ENCODE measurements at places on chromosomes 7 and 10.

DNA sequence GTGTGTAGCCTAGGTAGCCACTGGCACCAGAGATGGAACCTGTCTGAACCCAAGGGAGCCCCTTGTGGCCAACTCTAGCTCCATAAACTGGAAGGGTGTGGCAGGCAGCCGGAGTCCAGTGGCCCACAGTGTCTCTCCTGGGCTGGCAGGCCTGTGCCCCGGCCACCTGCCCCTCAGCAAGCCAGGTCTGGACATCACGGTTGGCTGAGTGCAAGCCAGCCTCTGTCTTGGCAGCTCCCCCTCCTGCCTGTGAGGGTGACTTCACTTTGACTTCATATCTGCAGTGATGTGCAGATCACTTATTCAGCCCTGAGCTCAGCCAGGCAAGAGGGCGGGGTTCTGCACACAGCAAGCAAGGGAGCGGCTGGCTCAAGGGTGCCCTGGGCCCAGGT is 1.3 kb upstream of the RET start:
- DNase-seq = no peak

DNA sequence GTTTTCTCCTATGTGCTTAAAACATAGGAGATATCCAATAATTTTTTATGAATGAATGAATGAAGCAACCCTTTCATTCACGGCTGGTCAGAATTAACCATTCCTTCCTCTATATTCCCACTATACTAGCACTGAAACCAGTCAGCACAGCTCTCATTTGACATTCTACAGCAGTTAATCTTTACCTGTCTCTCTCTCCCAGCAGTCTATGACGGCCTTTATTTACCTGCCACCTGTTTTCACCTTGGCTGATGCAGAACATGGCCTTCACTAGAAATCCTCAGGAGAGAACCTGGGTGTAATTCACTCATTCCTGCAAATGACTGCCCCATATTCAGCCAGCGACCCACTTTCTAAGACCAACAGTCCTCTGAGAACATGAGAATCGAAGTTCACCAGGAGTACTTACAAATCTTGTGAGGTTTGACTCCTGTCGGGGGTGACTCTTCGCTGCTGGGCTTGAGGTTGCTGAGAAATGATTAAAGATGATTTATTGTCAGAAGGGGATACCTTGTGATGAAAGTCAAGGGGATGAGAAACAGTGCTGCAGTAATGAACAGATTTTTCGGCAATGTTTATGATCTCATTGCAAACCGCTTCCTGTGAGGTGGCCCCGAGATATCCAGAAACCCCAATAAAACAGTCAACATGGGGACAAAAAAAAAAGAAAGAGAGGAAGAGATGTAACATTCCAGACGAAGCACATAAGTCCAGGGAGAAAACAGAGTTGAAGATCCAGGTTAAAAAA is 30.9 kb upstream of the PDLIM1 start:
- no peak for DNase-seq

- DNase-seq = no peak
These were observed 23.4 kb upstream of the SGCE start for GRCh38 chr7:94679358-94679757.

DNA sequence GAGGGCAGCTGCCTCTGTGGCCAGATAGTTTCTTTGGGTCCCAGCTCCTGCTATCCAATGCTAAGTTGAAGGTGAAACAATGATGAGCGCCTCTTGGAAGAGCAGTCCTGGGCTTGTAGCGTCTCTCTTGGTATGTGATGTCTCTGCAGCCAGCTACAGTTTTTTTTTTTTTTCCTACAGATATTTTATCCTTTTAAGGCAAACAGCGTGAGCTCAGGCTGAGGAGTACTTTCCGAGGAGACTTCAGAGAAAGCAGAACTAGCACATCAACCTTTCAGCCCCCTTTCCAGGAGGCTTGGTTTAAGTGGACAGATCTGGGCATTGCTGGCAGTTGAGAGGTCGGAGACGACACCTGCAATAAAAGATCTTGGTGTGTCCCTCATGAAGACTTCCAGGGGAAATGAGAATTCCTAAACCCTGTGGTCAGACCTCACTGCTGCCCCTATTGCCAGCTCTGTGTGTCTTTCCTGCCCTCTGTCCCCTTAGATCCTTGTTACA is 9.1 kb downstream of the PRKG1 start:
- no peak for DNase-seq

DNA sequence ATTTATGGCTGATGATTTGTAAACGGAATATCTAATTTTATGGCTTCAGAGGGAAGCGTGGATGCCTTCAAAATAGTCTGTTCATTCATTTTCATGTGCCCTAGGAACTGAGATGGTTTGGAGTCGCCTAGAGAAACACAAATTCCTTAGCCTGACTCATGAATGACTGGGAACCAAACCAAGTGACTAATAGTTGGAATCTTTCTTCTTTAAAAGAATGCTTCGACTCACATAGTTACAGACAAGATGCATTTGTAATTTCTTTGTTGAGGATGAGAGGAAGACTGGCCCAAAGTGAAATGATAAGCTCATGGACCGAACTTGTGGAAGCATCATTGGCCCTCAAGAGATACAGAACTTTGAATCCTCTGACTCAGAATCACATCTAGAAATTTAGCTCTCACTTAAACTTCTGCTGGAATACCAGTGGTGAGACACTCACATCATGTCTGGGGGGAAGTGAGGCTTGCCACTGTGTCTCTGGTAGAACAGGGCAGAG is 1107.2 kb downstream of the NRG3 start:
- DNase-seq = peak; percentile 51

GRCh38 chr7:98281757-98282606 is 496 bp downstream of the BRI3 start:
- DNase-seq = no peak

GRCh38 chr10:6917125-6917524 is 337.0 kb upstream of the PRKCQ start:
- no peak for DNase-seq

DNA sequence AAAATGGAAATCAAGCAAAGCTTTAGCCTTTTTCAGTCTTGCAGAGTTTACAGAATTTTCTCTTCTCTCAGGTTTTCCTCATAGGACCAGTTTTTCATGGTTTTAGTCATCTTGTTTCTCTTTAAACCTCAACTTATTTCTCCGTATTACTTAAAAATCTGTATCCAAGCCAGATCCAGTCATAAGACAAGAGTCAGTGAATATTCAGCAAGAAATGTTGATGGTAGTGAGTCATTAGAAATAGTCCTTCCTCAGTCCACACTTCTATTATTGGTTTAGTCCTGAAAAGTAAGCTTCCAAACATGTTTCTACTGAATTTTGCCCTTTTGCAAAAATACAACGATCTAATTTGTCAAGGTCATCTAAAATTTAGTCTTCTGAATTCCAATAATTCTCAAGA is 107.0 kb downstream of the VIM start:
- no peak for DNase-seq

- DNase-seq = no peak
These were observed 57.5 kb downstream of the FHIP2A start for GRCh38 chr10:114879093-114879492.

DNA sequence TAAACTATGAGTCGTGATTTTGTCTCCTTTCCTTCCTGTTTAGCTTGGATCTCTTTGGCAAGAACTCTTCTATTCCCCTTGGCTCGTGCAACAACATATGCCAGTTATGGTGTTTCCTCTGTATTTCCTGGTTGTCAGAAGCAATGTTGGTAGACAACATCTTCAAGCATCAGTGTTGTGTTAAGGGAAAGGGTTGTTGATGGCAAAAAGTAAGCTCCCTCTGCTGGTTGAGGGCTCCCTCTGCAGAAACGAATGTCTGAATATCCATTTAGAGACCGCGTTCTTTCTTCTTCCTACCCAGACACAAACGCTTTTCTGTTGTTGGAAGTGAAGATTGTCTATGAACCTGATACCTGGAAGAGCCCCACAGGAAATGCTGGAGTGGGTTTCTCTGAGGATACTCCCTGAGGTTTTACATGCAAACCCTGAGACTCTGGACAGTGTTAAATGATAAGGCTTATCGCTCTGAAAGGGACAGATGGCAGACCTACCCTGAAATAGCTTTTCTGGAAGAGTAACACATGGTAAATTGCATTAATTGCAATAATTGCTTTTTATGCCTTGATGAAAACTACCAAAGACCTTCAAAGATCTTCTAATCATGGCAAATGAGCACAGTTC is 23.5 kb upstream of the C1QL3 start:
- DNase-seq = peak; percentile 14

- no peak for DNase-seq
These were observed at the start of gene SHH for GRCh38 chr7:155811895-155812761. Gene SHH, minus strand, starts transcription at chr7:155812463. Its CDS starts 341 bp downstream, at chr7:155812122.

- DNase-seq = no peak
These were observed 93.4 kb downstream of the PTPRN2 start for GRCh38 chr7:158494162-158494586.

- DNase-seq = no peak
These were observed 21.0 kb downstream of the SVIL start for GRCh38 chr10:29613791-29614190.

- no peak for DNase-seq
These were observed 84.9 kb upstream of the TCERG1L start for GRCh38 chr10:131396121-131397050.

DNA sequence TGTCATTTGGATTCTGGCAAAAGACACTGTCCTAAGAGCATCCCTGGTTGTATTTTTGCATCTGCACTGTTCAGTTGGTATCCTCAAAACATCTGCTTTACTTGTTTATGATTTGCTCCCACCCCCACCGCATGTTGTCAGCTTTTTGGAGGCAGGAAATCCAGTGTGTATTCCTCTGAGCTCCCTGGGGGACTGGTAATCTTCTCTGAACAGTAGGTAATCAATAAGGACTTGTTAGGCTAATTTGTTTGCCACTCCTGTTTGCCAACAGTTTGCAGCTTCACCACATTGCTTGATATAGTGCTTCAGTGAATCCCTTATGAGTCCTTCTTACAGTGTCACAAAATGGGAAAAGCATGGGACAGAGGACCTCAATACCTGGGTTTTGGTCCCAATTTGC is 49.1 kb downstream of the FEZF1 start:
- DNase-seq = no peak

GRCh38 chr7:49894543-49894942 is 121.1 kb downstream of the VWC2 start:
- DNase-seq = no peak

DNA sequence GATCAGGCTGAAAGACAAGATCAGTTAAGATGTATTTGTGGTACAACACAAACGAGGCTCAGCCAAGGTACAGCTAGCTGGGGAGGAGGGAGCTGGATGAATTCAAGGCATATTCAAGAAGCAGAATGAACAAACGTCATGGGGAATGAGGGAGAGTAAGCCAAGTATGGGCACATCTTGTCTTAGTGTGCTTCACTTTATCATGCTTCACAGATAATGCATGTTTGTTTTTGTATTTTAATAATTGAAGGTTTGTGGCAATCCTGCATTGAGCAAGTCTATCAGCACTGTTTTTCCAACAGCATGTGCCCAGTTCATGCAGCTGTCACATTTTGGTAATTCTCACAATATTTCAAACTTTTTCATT is 135.4 kb downstream of the HIBADH start:
- DNase-seq = no peak

DNA sequence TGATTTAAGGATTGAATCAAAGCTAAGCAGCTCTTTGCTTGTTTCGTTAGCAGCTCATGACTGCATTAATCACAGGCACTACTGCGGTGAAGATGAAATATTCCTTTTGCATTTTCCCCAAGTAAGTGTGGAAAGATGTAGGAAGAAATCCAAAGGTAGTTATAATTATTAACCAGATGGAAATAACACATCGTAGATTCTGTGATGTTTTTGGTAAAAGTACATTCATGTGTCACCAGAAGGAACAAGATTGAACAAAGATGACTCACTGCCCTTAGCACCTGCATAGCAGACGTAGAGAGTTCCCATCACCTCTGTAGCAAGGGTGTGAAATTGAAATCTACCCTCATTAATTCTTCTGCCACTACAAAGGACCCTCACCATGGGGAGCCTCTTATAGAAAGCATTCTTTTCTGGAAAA is 37.1 kb downstream of the SMURF1 start:
- no peak for DNase-seq

- no peak for DNase-seq
These were observed 42.7 kb downstream of the PRR15 start for GRCh38 chr7:29606287-29606721.

- DNase-seq = no peak
These were observed 340.1 kb downstream of the PHF14 start for GRCh38 chr7:11313801-11314200.

- DNase-seq = no peak
These were observed 11.5 kb upstream of the SGMS1 start for GRCh38 chr10:50635286-50635685.

DNA sequence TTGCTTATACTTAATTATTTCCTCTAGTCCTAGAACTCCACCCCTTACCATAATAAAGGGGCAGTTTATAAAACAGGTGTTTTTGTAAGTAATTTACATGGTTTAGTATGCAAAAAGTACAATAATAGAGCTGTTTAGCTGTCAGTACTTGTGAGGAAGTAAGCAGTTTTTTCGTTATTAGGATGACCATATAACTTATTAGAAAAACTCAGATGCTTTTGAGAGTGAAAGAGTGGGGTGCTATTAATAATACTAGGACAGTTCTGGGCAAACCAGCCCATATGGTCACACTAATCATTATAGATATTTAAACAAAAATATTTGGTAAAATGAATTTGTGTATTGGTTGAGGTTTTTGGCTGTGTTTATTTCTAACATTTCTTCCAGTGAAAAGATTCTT is 201.9 kb upstream of the KAT6B start:
- DNase-seq = no peak

DNA sequence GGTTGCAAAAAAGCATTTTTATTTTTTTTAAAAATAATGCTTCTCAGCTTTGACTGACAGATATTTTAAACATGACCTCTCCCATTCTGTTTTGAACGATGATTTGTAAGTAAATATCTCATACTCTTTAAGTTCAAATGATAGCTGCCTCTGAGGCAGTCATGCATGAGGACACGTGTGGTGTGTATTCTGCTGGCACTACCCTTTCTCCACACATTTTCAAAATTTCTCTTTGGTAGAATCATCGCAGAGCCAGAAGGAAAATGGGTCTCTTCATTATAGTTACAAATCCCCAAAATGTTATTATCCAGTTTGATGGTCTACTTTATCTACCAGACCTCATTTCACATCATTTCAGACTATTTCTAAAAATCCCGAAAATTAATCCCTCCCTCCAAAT is 55.1 kb downstream of the FZD1 start:
- DNase-seq = no peak

DNA sequence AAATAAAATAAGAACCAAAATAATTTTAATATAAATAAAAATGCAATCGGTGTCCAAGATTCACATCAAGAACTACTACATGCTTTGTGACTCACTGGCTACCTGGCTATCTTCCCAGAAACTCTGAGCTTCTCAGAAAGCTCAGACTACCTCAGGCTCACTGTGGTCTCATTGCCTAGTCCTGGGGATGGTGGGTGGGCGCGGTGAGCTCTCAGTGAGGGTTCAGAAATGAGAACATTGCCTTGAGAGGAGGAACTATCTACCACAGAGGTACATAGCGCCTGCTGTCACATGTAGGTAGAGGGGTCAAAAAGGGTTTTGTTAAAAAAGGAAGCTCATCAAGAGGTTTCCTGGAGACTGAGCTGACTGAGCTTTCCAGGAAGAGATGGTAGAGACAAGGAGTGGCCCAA is 108.0 kb downstream of the WDFY4 start:
- DNase-seq = no peak

DNA sequence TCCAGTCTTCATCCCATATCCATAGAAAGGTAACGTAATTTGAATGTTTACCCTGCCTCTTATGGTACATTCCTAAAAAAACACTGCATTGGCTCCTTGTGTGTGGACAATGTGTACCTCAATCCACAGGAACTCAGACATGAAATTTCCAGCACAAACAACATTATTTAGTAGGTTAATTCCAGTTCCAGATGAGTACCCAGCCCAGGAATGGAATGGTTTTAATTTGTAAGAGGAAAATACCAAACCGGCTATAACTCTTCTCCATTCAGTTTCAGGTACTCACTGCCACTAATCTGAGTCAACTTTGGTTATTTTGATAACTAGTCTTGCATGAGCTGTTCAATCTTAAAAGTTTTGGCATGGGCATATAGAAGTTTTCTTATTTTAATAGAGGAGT is 39.0 kb downstream of the TFPI2 start:
- DNase-seq = no peak

All from glomerular endothelial cell (primary cell).